Midbrain (tissue), 1 donor: ENCODE measurements at places on chromosomes 3 and 15.

- DNase-seq = no peak
Measured at GRCh38 chr3:69044608-69045007, 7.5 kb downstream of the TMF1 start.

GRCh38 chr3:194555175-194556062, 68.6 kb upstream of the ATP13A3 start:
- DNase-seq = no peak

- DNase-seq = no peak
Measured at GRCh38 chr15:88016406-88016805, 240.1 kb downstream of the NTRK3 start.

GRCh38 chr15:48565560-48566482, 79.7 kb downstream of the FBN1 start:
- no peak for DNase-seq

GRCh38 chr15:90301707-90302300, 36.3 kb downstream of the NGRN start:
- DNase-seq = no peak

- no peak for DNase-seq
Measured at GRCh38 chr3:52650439-52650838, 35.3 kb downstream of the PBRM1 start.

DNA sequence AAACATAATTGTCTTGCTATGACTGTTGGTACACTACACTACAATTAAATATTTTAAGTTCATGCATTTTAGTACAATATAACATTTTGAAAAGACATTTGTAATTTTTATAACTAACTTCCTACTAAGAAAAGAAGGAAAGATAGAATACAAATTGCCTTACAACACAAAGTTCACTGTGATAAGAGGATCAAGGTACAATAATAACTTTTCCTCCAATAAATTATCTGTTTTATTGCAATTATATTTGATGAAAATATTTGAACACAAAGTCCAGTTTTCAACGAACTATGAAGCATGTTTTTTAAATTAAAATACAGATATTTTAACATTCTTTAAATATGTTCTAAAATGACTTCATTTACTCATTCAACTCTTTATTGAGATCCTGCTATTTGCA, 33.1 kb upstream of the SI start:
- DNase-seq = no peak
